Left kidney (tissue), 8 donors: ENCODE measurements at places on chromosomes 6 and 20.

DNA sequence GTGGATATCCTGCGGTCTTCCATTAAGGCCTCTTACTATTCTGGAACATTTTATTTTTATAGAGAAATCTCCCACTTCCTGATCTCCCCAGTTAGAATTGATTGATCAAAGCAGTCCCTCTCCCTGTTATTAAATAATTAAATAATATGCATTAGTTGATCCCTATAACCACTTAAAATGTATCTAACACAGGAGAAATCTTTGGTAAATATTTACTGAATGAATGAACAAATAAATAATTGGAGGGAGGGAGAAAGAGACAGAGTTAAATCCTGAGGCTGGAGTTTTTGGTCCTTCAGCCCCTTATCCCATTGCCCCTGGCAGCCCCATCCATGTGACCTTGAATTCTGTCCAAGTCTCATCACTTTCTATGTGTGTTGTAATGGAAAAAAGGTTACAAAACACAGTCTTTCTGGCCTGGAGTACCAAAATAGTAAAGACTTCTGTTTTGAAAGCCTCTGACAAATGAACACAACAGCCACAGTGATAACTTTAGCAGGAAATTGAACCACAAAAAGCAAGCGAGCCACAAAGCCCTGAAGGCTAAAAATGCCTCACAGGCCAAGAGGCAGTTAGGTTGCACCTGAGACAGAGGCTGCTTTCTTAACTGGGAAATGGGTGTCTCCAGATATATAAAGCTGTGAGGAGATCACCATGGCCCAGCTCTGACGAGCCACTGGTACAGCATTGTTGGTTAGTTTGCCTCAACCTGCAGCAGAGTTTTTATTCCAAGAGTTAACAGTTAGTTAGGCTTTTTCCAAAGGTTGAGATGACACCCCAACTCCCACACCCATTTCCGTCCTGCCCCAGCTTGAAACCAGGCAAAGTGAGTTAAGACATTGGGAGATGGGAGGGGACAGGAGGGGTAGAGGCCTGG, 11.3 kb downstream of the NT5E start:
- no peak for DNase-seq

- no peak for DNase-seq
Measured at GRCh38 chr6:158680481-158680880, 30.6 kb downstream of the SYTL3 start.

DNA sequence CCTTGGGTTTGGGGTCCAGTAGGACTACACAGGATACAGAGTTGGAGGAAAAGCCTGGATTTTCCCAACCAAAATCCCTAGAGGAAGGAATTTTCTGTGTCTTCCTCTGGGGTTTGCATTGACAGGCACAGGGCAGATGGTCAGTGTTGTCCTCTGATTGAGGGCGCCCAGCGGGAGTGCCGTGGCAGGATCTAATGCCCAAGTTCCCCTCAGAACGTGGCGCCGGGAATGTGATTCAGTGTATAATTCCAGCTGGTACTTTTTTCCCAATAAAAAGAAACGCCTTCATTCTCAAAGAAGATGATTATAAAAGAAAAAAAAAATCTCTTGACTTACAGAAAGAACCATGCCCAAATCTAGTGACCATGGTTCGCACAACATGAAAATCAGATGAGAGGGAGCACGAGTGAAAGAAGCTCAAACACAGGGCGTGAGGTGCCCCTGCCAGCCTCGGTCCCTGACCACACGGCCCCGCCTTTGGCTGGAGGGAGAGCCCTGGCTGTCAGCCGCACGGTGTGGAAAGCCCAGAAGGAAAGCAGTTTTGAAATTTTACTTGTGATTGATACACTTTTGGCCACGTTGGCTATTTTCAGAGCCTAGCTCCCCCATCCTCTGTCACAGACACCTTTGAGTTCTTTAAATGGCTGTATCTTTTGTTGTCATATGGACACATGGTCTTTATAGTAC, 31.6 kb downstream of the VEGFA start:
- no peak for DNase-seq

DNA sequence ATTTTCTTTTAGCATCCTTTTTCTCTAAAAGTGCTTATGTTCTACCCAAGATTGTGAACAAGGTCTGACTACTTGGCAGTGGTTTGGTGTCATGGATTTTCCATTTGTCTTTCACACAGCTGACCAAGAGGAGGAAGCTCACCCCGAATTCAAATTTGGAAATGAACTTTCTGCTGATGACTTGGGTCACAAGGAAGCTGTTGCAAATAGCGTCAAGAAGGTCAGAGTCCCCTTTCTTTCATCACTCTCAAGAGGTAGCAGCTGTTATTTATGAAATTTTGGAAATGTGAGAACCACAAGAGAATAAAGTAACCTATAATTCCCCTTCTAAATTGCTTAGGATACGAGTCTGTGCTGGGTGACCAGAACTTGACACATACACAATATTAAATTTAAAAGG, 113.0 kb upstream of the LAMP5 start:
- no peak for DNase-seq

DNA sequence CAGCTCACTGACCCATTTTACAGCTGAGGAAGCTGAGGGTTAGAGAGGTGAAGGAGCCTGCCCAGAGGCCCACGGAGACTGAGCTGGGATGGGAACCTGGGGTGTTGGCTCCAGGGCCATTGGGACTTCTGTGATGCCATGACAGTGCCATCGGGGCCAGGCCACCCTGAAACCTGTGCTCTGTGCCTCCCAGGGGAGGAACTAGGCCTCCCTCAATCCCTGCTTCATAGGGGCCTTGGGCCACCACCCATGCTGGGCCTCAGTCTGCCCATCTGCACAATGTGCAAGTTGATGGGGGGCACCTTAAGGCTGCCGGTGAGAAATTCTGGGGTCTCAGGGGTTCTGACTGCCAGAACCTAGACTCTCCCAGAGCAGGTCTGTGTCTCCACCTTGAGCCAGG, 24.9 kb downstream of the BPIFB4 start:
- DNase-seq, result no peak

DNA sequence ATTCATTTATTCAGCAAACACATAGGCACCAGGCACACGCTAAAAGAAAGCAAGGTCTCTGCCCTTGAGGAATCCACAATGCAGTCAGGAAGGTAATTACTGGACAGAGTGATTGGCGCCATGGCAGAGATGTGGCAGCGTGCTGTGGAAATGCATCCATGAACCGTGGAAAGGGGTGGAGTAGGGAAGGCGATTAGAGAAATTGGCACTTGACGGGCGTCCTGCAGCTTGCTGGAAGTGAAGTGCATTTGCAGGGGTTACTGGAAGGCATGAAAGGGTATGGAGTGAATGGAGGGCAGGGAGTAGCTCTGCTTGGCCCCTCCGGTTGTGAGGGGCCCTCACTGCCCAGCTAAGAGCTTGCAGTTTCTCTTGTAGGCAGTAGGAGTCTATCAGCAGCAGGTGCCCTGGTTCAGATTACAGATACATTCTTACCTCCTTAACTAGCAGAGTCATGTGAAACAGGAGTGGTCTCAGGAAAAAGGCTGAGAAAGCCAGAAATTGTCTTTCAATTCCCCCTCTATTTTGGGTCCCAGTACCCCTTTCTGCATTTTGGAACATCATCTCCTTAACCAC, 122.5 kb upstream of the TIAM2 start:
- DNase-seq, result no peak
